Ureter (tissue), 1 donor: ENCODE measurements at places on chromosomes 6 and 20. TPM values are rescaled to one million over a fixed set of nuclear protein-coding genes. Genes with fewer than 3 reads are reported as not detected.

Gene GMPR
- 2.3 TPM for total RNA-seq

Gene TRIM31
- total RNA-seq: 0.78 TPM

Gene TREML2
- 0.16 TPM for total RNA-seq

Gene MRAP2
- total RNA-seq: 5.3 TPM

Gene FILIP1
- 11.3 TPM for total RNA-seq

Gene NR2E1
- 0.18 TPM for total RNA-seq

Gene BPIFB4
- total RNA-seq: not detected

Gene RIMS4
- total RNA-seq: 0.44 TPM
